GM12892 (cell line): ENCODE measurements at places on chromosomes 3 and 15.

DNA sequence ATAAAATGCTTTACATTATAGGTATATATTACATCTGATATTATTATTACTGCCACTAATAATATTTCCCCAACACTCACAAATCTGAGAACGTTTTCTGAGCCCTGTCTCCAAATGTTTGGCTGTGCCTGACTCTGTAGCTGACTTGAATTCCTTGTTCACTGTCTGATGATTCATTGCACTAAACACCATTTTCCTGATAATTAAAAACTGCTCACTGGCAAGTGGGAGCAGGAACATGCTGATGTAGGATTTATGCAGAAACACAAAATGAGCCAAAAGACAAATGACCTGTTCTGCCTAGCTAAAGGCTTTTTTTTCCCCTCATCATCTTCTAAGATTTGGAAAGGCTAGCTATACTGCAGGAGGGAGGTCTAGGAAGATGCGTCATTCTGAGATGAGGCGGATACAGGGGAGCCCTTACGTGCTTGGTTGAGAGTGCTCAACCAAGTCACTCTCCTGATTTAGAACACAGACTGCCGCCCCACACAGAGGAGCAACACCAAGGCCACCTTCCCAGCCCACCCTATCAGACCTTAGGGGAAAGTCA, 380.7 kb downstream of the EPHB1 start:
- no peak for DNase-seq

DNA sequence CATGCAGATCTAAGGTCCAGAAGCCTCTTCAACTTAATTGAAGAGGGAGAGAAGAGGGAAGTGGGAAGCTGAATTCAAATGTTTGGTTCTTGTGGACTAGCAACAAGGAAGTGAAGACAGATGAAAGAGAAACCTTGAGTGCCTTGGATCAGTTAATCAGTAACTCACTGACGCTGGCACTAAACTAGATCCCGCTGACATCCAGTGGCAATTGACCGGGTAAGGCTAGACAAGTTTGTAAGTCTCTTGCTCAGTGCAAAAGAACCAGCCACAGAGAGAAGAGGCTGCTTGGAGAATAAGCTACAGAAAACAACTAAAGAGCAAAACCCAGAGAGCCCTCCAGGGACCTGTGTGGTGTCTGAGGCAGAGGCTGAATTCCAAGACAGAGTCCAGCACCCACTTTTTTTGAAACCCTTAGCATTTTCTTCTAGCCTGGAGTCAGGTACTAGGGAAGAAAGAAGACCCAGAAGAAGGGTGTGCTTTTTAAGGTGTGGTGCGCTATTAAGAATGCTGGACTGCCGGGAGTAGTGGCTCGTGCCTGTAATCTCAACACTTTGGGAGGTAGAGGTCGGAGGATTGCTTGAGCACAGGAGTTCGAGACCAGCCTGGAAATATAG, 6.9 kb downstream of the PLCH1 start:
- DNase-seq = no peak

DNA sequence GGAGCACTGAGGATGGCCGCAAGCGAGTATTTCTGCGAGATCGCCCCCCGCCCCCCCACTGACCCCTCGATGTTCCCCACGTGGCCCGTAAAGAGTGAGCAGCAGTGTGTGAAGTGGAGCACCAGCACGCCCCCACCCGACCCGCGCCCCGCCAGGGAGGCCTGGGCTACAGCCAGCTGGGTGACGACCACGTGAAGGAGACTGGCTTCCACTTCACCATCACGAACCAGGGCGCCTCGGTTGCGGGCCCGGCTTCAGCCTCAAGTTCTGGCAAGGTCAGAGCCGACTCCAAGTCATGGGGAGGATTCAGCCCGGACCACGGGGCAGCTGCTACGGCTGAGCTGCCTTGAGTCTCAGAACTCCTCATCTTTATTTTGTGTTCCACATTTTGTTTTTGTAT, 2.4 kb upstream of the RNU5B-1 start:
- no peak for DNase-seq

DNA sequence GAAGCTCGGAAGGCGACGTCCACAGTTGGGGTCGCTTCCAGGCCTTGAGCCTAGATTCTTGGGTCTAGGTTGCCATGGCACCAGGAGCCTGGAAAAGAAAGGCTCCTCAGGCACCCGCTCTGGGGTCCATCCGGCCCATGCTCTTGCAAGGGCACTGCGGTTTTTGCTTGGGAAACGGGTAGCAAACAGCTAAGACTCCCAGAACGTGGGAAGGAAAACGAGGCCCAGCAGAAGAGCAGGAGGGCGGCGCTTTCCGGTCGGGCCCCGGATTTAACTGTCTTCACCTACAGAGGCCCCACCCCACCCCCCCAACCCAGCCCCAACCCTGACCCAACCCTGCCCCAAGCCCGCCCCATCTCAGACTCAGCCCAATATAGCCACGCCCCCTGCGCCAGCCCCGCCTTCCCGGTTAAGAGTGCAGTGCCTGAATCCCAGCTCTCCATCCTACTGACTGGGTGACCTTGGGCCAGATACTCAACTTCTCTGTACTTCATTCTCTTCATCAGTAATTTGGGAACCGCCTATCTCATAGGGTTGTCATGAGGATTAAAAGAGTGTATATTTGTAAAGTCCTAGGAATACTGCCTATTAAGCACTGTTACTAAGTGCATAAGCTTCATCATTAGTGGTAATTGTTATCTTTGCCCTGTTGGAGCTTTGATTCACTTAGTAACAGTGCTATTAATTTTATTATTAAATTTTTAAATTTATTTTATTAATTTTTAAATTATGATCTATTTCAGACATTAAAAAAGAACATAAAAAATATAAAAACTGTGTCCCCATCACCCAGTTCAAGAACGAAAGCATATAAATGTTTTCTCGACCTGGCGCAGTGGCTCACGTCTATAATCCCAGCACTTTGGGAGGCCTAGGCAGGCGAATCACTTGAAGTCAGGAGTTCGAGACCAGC, 28.4 kb upstream of the SMAD6 start:
- no peak for DNase-seq

DNA sequence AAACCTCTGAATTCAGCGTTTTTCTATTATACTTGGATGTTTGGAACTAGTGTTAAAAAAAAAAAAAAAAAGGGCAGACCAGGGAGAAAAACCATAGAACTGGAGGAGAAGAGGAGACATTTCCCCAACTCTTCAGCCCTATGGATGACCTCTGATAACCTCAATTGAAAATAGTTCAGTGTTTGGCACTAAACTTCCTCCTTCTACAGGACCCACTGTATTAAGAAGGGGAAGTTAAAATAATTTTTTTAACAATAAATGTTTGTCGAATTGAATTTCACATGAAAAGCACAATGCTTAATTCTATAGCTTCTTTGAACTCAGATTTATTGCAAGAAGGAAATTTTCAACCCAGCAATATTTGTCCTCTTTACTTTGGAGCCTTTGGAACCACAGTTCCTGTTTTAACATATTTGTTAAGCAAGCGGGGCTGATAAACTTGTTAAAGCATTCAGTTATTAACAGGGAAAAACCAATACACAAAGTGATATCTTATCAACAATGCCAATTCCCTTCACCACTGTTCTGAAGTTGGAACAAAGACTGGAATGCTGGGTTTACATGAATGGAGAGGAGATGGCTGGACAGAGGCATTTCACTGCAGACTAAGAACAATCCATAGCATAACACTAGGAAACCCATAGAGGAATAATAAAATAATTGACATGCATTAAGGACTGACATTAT, 3.1 kb upstream of the A4GNT start:
- DNase-seq = no peak

DNA sequence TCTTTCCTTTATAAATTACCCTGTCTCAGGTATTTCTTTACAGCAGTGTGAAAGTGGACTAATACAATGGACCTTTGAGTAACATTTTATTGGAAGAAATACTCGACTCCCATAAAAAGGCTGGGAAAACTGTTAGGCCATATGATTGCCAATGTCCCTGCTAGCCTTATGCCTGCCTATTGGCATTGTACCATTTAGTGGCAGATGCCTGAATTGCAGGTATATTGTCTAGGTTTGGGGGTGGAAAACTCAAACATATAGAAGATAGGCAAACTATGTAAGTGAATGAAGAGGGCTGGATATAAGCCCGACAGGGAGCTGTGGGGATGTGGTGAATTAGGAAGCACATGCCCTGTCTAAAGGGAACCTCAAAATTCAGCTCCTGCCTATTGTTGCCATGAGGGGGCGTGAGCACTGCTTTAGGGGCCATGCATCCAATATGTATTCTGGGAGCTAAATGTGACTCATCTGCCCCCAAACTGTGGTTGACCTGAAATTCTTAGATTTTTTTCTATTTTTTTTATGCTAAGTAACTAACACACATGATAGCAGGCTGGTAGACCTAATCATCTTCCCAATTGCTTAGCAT, 65.2 kb upstream of the TRA2B start:
- no peak for DNase-seq

DNA sequence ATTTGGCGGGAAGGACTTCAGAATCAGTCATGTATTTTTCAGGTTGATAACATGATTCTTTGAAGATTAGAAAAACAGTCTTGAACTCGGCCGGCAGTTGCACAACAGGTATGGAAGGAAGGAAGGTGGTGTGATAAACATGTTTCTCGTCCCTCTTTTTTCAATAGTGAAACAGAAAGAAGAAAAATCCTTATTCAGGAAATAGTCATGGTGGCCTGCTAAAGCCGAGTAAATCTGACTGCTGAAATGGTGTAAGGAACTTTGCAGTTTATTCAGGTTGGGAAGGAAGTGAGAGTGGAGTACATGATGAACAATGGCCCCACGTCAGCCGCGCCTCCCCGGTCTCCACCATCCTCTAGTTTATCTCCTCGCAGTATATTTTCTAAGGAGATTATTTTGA, 6.7 kb downstream of the RASGRP1 start:
- DNase-seq = no peak

DNA sequence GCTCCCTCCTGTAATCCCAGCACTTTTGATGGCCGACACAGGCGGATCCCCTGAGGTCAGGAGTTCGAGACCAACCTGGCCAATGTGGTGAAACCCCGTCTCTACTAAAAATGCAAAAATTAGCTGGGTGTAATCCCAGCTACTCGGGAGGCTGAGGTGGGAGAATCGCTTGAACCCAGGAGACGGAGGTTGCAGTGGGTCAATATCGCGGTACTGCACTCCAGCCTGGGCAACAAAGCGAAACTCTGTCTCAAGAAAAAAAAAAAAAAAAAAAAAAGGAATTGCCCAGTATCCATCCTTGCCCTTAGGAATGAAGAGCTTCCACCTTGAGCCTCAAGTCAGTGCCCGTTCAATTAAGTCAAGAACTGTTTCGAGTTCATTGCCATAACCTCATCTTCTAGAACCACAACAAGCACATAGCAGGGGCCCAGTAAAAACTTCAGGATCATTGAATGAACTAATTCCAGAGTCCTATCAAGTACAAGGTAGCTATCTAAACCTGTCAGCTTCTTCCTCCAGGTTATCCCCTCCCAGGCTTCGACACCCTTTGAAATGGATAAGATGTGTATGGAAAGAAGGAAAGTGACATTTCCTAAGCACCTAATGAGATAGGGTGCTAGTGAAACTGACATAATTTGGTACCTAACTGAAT, 826 bp downstream of the DBR1 start:
- no peak for DNase-seq

DNA sequence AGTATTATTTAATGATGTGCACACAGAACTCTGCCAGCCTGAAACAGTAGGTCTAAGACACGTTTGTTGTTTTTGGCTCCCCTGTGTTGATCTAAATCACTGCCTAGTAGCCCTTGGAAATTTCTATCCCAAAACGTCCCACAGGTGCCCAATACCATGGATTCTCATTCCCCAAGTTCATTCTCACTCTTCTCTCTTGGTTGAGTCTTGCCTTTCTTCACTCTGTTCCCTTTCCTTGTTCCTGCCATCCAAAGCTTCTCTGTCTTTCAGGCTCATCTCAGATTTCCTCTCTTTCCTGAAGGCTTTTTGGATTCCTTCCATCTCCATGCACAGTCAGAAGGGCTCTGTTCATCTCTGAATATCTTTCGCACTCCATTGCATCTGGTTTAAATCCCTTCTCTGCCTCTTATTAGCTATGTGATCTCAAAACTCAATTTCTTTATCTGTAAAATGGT, 54.2 kb downstream of the PPARG start:
- DNase-seq = no peak

DNA sequence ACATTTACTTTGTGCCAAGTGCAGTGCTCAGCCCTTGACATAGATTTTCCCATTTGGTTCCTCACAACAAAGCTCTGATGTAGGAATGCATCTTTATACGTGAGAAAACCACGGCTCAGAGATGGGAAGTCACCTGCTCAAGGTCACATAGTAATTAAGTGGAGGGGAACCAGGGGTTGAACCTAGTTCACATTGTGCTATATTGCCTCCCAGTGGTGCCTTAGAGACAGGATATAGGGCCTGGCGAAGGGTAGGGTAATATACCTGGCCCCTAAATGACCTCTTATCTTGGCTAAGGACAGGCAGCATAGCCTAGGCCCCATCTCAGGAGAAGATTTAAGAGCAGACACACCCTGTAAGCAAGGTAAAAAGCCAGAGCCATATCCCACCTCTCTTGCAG, 71.5 kb downstream of the FOXP1 start:
- peak; percentile 16 for DNase-seq

DNA sequence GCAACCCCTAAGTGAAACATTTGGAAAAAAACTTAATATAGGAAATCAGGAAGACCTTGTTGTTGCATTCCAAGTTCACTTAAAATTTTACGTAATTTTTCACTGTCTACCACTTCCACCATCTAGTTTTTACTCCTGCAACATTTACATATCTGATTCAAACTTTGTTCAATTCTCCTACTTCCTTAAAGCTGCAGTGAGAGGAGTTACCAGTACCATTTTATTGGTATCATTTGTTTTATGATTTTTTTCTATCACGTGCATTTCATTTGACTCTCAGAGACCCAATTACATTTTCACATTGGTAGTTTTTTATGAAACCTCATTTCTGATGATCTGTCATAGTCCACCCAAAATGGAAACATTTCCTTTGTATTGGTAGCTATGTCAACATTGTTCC, 284.9 kb upstream of the MDFIC2 start:
- no peak for DNase-seq

GRCh38 chr15:101489237-101489598, 289 bp downstream of the PCSK6 start:
- DNase-seq = no peak

DNA sequence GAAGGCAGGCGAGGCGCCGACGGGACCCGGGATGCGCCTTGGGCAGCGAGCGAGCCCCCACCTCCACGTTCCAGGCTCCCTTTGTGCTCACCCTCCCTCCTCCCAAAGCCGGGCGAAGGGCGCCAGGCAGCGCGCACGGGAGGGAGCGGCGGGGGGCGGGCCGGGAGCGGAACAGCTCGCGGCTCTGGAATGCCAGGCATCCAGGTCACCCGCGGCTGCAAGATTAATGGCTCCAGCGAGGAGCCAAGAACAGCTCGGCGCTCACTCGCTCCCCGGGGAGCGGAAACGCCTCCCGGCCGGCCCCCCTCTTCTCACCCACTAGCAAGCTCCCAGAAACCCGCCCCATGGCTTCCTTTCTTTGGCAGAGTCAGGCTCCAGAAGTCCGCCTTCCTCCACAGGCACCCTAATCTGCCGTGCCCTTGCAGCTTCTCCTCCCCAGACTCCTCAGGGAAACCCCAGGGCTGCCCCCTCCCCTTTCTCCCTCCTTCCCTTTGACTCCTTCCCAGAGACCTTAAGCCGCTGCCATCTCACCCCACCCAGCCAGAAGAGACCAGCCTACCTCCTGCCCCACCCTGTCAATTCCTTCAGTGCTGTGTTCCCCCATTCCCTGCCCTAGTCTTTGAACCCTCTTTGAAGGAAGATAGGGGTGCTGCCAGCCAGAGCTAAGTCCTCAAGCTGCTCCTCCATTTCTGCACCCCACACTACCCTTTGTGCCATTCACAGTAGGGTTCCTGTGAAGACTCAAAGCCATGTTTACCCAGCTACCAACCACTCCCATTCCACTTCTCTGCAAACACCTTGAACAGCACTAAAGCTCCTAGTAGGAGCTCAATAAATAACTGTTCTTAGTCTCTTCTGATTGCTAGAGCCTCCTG, 9.9 kb downstream of the AMOTL2 start:
- no peak for DNase-seq

GRCh38 chr3:141738891-141739363, 829 bp downstream of the RNF7 start:
- no peak for DNase-seq
